ENCODE measurements at places on chromosomes 3 and 15.

GRCh38 chr15:65110676-65111292 lies 4.2 kb downstream of the UBAP1L start:
- DNase-seq, result no peak

- DNase-seq, result no peak
Observed at GRCh38 chr15:80264031-80264430, 12.0 kb upstream of the CTXND1 start.

GRCh38 chr3:24067483-24067882 lies 122.4 kb downstream of the NR1D2 start:
- DNase-seq, result no peak

DNA sequence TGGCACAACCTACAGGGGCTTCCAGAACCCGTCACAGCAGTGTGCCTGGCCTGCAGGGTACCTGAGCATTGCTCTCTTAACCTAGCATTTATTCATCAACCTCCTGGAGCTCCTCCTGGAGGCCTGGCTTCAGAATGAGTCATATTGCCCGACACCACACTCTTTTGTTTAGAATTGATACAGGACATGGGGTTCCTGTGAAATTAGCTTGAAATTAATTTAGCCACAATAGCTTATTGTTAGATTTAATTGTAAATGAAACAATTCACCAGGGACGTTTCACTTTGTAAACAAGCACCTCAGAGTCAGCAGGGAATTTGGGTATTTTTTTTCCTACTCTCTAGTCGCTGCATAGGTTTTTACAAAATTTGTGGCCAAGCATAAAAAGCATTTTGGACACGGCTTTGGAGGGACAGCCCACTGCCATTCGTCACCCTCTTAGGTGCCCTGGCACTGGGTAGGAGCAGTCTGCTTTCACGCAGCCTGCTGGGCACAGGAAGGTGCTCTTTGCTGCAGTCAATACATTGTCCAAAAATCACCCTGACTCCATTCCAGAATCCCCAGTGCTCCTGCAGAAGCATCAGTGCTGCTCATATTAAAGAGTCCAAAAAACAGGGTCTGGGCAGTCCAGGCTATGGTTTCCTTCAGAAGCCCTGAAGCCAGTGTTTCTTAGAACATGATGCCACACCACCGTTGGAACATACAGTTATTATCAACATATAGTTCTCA lies 60.8 kb upstream of the MEF2A start:
- DNase-seq, result no peak

DNA sequence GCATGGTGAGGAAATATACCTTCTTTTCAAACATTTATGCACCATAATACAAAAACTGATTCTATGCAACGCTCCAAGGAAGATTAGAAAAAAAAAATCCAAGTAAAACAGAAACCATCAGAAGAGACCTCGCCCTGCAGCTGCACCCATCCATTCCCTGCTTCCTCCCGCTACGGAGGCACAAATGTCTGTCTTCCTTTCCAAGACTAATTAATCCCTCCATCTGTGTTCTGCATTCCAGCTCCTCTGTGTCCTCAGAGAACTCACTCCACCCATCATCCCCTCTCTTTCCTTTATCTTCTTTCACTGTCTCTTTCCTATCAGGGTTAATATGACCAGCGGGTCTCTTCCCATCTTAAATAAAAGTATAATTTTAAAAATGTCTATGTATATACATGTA lies 196.1 kb downstream of the ADAMTSL3 start:
- DNase-seq, result no peak

DNA sequence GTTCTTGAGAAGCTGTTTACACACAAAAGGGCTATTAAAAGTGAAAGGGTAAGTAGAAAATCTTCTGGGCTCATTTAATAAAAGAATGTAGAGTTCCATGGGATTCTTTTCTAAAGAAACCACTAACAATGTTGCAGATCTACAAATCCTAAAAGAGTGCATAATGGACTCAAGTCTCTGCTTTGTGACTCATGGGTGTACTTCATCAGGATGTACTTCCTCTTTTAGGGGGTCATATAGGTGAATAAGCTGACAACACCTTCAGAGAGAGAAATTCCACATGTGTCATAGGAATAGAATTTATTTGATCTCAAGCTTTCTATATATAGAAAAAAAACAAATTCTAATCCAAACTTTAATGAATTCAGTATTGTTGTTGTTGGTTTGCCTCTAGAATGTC lies 355.5 kb downstream of the TIGIT start:
- DNase-seq, result no peak

DNA sequence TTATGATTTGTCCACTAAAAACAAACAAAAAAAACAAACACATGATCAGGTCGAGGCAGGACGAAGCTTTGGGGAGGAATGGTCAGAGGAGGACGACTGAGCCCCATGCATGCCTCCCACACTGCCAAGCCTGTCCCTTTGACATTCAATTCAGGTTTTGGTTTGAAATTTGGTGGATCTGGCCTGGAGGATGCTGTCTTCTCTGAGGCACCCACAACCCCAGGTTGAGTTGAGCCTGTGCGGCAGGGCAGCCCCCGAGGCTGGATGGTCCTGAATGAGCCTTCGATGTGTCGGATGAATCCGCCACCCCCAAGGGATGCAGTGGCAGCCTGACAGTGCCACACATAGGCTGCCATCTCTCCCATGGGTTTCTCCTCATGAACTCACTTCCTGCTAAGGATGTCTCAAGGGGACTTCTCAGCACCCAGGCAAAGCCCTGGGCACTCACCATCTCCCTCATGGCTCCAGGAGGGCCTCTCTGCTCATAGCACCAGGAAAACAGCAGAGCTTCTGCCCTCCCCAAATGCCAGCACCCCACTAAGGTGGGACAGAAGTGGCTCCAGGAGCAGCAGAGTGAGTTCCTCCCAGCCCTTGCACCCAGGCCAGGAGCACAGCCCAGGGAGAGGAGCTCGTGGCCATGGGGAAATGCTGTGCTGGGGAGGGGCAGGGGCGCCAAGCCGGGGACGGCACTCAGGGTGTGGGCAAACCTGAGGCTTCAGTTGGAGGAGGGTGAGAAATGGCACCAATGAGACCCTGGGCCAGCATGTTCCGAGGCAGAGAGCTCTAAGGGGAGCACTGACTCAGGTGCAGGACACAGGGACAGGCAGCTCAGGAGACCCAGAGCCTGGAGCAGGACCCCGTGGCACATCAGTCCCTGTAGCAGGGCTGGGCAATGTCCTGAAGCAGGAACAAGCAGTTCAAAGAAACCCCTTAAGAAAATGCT lies 18.5 kb downstream of the PRR23E start:
- DNase-seq, result no peak

- no peak for DNase-seq
Observed at GRCh38 chr3:78186404-78186803, 1146.5 kb downstream of the ROBO2 start.

DNA sequence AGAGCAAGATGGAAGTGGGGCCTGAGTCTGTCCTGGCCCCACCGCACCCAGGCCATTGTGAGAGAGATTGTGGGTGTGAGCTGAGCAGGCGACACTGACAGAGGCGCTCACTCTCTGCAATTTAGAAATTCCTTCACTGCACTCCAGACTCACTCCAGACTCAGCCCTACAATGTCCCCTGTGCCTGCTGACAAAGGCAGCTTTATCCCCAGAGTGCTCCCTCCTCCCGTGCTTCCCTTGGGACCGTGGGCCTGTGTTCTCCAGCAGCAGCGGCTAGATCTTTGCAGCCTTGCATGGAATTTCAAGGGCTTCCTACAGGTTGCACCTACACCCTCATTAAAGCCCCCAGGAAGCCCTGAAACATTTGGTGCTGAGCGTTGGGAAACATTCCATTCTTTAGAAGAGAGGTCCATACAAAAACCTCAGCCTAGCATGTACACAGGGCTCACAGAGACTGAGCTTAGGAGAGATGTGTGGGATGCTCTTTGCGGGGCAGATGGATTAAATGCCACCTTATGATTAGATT lies 1.3 kb upstream of the IL16 start:
- DNase-seq, result no peak

DNA sequence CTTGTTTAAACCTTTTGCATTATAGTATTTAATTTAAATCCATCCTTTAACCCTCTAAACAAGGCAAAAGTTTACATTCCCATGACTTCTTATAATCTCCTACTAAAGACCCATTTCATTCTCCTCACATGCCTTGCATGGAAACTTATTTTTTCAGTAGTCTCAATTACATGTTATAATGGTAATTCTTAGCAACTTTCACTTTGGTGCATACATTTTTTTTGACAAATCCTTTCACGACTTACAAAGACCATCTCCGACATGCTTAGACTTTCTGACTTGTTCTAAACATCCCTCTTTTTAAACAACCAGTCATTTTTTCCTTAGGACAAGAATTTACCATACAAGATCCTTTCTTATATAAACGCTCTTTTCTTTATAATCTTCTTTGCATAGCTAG lies 615.4 kb upstream of the GBE1 start:
- no peak for DNase-seq

DNA sequence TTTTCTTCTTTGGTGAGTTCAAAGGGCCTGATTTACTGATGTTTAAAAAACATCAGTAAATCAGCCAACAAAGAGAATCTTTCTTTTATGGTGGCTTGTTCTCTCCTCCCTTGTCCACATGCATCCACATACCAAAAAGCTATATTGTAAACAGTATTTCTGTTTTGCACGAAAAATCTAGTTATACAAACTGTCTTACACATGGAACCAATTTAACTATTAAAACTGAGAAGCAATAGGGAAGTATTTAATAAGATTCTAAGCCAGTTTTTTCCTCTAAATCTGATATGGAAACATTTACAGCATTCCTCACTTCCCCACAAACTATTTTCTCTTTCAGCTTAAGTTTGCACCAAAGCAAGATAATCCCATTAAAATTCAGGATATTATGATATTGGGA lies 110.8 kb upstream of the ICE2 start:
- DNase-seq, result no peak

GRCh38 chr15:38176155-38176554 lies 76.5 kb upstream of the SPRED1 start:
- no peak for DNase-seq

DNA sequence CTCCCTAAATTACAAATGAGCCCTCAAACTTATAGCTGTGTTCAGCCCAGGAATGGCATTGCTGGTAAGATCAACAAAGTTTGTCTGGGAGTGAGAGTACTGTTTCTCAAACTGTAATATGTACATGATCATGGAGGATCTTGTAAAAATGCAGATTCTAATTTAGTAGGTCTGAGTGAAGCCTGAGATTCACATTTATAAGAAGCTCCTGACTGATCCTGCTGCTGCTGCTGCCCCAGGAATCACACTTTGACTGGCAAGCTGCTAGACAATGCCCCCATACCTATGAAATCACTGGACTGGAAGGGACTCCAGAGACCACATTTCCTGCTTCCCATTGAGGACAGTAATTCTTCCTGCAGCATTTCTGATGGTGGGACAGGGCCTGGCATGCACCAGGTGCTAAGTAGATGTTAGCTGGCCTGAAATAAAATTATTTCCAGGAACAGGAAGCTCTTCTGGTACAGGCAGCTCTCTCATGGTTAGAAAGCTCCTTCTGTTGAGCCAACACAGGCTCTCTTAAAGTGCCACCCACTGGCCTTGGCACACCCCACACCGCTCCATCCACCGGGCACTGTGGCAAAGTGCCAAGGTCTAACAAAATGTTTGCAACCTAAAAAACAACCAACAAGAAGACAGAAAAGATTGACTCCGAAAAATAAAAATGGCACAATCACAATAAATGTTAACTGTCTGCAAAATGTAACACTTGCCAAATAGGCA lies 36.7 kb upstream of the ZNF710 start:
- no peak for DNase-seq

DNA sequence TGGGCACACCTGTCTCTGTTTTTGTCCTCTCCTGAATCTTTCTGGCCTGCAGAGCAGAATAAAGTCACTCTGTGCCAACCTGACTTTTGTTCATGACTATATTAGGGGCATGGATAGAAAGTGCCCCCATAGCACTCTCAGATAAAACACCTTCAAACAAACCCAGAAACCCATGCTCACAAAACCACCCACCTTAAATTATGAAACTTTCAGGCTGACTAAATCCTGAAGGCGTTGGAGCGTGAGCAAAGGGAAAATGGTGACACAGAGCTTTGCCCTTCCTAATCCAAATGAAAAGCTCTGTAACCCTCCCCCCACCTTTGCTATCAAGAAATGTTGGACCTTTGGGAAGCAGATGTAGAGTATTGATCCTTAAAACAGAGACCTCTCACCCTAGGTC lies 138.9 kb downstream of the IGF1R start:
- DNase-seq, result no peak

DNA sequence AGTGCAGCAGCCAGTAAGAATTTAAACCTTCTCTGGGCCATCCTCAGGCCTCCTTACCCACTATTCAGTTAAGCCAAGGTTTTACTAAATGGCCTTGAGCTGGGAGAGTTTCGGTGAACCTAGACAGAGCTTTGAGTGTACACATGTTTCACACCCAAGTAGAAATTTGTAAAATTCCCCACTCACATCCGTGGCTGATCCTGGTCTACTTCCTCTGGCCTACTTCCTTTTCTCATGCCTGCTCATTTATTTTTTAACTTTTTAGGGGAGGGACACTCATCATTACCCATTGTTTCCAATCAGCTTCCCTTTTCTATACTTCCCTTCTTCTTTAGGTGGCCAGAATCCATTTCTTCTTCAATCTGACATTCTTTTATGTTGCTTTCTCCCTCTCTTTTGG lies 7.6 kb downstream of the CX3CR1 start:
- DNase-seq, result no peak

Data from C1 segment of cervical spinal cord (tissue), 14 donors.